ENCODE measurements at places on chromosomes 3 and 15.

DNA sequence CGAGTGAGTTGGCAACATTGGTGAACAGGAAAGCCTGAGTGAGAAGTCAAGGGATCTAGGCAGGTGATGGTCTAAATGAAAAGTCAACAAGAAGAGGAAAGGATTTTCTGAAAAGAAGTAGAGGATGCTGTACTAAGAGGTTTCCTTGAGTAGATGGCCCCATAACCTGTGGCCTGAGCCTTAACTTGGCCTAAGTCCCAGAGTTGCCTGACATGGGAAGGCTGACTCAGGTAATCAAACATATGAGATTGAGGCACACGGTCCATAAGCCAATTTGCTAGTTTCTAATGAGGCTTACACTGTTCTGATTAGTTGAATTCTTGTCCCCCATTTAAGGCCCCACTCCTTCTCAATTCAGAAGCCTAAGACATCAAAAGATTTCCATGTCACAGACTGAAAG, 262.5 kb upstream of the LMCD1 start:
- DNase-seq, result no peak

DNA sequence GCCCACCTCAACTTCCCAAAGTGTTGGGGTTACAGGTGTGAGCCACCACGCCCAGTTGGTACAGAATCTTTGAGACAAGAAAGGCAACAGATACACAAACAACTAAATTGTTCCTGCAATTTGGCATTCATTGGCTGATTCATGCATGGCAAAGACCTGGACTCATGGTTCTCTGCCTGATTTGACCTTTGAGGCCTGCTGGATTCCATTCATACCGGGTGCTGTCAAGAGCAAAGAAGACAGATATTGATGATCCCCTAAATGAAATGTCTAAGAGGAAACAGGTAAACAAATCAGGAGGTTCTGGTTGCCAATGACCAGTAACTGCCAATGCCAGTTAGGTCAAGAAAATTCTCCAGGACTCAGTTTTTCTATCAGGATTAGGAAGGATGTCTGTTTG, 43.9 kb upstream of the RAD18 start:
- DNase-seq, result no peak

GRCh38 chr3:133294253-133294652, 105.6 kb upstream of the BFSP2 start:
- peak; percentile 39 for DNase-seq

- no peak for DNase-seq
Observed at GRCh38 chr3:149426325-149426724, 48.2 kb upstream of the TM4SF4 start.

DNA sequence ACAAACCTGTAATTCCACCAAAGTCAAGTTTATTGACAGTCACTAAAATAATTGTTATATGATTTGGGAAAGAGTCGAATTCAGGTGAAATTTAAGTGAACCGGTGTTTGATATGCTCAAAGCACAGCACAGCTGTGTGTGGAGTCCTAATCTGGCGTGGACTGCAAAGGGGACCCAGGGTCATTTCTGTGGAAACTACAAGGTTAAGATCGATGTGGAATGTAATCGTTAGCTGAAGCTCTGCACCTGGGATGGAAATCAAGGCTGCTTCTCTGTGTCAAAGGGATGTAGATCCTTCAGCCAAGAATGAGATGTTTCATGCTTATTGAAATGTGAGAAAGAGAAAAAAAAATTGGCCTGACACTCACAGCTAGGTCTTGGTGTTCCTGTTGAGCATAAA, 1.6 kb upstream of the ELP6 start:
- DNase-seq, result no peak

DNA sequence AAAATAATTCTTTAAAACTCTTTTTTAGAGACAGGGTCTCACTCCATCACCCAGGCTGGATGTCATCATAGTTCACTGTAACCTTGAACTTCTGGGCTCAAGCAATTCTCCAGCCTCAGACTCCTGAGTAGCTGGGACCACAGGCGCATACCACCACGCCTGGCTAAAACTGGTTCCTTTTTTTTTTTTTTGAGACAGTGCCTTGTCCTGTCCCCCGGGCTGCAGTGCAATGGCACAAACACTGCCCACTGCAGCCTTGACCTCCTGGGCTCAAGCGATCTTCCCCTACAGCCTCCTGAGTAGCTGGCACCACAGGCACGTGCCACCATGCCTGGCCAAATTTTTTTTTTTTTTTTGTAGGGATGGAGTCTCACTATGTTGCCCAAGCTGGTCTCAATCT, 23.7 kb upstream of the FURIN start:
- DNase-seq, result no peak

DNA sequence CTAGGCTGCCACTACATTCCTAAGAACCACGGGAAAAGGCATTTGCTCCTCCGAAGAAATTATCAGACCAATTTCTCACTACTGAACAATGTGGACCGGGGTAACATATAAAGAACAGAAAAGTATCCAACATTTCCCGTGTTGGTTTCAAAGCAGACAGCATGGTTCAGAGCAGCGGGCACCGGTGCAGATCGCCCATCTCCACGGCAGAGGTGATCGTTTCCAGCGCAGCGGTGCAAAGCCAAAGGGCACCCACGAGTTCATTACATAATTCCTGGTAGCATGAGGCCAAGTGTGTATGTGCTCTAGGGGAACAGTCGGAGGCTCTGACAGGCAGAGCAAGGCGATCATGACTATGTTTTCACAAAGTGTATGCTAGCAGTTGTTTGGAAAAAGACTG, 13.2 kb downstream of the GRK7 start:
- DNase-seq, result no peak
